ENCODE measurements at places on chromosomes 16 and 17. TPM values are rescaled to one million over a fixed set of nuclear protein-coding genes. Genes with fewer than 3 reads are reported as not detected.

The IL17C gene
- not detected for total RNA-seq

The PRSS22 gene
- 0.72 TPM for total RNA-seq

The P2RX5 gene
- 0.29 TPM for total RNA-seq

The HAS3 gene
- 0.72 TPM for total RNA-seq

The RAB34 gene
- total RNA-seq, result 176 TPM

The CD79B gene
- total RNA-seq, result not detected

The TLCD3B gene
- total RNA-seq, result 0.12 TPM

The HOXB8 gene
- total RNA-seq, result 0.24 TPM

The METTL2A gene
- 17.2 TPM for total RNA-seq

The KCNAB3 gene
- total RNA-seq, result 1.1 TPM

The SDR42E1 gene
- total RNA-seq, result 1.6 TPM

The ZNF423 gene
- 0.10 TPM for total RNA-seq

The IL34 gene
- 0.12 TPM for total RNA-seq

The NFATC2IP gene
- 15.9 TPM for total RNA-seq

The LIG3 gene
- total RNA-seq, result 27.9 TPM

The SPATA33 gene
- 9.6 TPM for total RNA-seq

The NT5C3B gene
- 39.4 TPM for total RNA-seq

The SSTR5 gene
- not detected for total RNA-seq

The UMOD gene
- total RNA-seq, result not detected

The CD300H gene
- total RNA-seq, result not detected

The NLGN2 gene
- 4.2 TPM for total RNA-seq

The NACA2 gene
- total RNA-seq, result not detected

The SLFN12L gene
- not detected for total RNA-seq
